ENCODE measurements at places on chromosomes 5 and 9.

GRCh38 chr5:172188893-172189692 lies 1.1 kb upstream of the STK10 start:
- no peak for DNase-seq

GRCh38 chr9:99213197-99213596 lies 8.5 kb downstream of the ALG2 start:
- DNase-seq, result no peak

GRCh38 chr5:392431-392988 lies 50.5 kb upstream of the EXOC3 start:
- no peak for DNase-seq

DNA sequence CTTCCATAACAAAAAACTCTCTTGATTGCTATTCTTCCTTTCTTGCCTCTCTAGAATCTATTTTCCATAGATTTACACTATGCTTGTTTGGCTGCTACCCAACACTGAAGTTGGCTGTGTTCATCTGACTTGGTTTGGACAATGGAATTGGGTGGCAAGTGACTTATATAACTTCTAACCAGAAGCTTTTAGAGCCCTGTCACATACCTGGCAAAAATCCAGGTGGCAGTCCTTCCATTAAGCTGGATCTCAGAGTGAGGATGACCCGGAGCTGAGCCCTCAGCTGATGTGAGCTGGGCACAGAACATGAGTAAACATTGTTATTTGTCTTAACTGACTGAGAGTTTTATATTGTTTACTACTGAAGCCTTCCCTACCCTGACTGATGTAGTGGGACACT lies 225.7 kb downstream of the TLR4 start:
- no peak for DNase-seq

DNA sequence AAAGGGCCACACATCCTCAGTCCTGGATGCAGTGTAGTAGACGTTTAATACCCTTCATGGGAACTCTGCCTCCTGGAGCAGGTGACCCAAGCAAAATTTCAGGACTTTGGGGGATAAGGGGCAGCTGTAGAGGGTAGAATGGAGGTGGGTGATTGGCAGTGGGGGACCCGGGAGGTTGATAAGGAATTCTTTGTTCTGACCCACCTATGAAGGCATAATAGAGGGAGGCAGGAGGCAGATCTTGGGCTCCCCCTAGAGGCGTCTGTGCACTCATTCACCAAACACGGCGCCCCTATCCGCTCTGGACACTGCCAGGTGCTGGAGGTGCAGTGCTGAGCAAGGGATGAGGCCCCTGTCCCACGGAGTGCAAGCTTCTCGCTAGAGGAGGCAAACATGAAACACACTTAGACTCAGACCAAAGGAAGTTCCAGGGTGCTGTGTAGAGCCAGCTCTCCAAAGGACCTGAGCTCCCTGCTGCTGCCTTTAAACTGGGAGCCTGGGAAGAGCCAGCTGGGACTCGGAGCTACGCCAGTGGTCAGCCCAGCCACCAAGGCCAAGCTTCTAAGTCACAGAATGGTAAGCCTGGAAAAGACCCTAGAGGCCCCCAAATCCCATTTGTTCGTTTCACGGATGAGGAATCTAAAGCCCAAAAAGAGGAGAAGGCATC lies 7.7 kb downstream of the IL17B start:
- peak; percentile 47 for DNase-seq

GRCh38 chr5:154476354-154477205 lies 1.4 kb downstream of the HAND1 start:
- DNase-seq, result no peak

DNA sequence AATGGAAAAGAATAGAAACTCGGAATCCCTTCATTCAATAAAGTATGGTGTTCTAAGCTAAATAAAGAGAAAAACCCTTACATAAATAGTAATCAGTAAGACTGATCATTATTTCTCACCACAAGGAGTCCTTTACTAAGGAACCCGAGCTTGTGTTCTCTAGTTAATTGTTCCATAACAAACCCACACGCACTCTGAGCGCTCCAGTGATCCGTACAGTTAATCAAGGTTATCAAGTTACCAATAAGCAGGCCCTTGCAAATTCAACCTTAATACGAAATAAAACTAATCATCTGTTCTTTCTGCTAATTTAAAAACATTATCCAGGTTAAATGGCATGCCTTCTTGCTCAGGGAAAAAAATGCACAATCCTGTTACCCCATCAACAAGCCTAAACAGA lies 224.4 kb downstream of the FRMD3 start:
- no peak for DNase-seq

All from cerebellum (tissue), 4 donors.